ENCODE measurements at places on chromosomes 6 and 20. TPM values are rescaled to one million over a fixed set of nuclear protein-coding genes. Genes with fewer than 3 reads are reported as not detected.

SH3BGRL2 gene
- total RNA-seq = 30.3 TPM

BANF2 gene
- not detected for total RNA-seq

TRIM31 gene
- total RNA-seq = not detected

EFCAB8 gene
- 0.15 TPM for total RNA-seq

SLC2A10 gene
- total RNA-seq = 44.8 TPM

PHACTR1 gene
- total RNA-seq = 0.68 TPM

TMEM181 gene
- 12.0 TPM for total RNA-seq

OPRM1 gene
- not detected for total RNA-seq

PAX1 gene
- total RNA-seq = not detected

CDH22 gene
- 0.08 TPM for total RNA-seq

SMLR1 gene
- total RNA-seq = 22.2 TPM

SYNE1 gene
- 31.3 TPM for total RNA-seq

COL19A1 gene
- total RNA-seq = 0.10 TPM

DNA sequence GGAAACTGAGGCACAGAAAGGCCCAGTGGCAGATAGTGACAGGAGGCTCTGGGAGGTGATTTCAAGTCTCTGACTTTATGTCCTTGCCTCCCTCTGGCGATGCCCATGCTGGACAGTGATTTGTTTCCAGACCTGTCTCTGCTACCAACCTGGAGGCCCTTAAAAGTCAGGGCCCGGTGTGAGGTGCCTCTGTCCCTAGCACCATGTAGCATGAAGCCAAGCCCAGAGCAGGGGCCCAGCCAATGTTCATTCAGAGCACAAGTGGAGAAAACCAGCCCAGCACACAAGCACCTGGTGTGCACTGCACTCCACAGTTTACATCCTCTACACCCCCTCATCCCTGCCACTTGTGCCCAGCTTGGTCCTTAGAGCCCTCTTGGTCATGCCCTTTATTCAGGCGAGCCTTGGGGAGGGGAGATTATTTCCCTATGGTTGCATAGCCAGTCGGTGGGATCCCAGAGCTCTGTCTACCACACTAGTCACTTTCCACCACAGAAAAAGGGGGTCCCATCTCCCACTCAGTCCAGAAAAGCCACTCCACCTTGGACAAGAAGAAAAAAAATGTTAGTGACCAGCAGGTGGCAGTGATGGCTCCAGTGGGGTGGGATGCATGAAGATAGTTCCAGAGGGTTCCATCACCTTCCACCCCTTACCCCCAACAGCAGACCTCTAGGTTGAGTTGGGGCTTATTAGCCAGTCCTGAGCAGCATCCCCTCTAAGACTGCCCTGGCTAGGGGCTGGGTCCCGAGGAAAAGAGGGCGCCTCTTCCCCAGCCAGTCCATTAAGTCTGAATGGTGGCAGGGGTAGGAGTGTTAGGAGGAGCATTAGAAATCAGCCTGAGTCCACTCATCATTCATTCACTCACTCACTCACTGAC lies 30.9 kb downstream of the KIAA1755 start:
- no peak for DNase-seq

GRCh38 chr6:109892451-109893435 lies 85.4 kb upstream of the GPR6 start:
- DNase-seq = no peak

DNA sequence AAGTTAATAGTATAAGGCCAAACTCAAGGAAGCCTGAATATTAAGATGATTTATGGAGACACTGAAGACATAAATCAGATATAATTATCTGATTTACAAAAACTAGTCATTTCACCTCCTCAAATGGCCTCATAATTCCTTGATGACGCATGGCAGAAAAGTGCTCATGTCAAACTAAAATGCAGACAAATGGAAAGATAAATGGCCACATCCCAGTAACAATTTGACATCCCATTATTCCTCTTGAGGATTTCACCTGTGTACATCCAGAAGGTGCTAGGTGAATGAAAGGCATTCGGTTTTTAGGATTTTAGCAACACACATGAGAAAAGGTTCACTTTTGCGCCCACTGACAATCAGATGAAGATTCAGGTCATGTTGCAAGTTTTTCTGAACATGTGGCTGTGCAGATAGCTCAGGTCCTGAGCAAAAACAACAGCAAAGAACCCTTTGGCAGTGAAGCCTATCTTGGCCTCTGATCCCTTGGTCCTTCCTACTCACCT lies 24.2 kb downstream of the SGK1 start:
- no peak for DNase-seq

- no peak for DNase-seq
These were observed 59.2 kb upstream of the POU3F2 start for GRCh38 chr6:98775205-98775604.

DNA sequence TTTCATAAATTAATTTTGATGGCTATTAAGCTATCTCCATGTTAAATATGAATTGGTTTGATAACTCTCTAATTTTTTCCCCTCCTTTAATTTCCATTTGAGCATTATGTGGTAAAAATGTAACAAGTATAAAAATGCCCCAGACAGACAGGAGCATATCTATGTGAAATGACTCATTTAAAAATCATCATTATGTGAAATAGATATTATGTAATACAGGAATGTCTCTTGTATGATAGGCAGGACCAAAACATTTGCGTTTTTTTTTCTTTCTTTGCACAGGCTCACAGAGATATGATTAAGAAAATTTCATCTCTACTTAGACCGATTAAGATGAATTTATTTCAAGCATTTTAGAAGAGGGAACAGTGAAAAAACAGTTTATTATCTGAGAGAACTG lies 95.8 kb downstream of the AKAP7 start:
- DNase-seq = no peak

DNA sequence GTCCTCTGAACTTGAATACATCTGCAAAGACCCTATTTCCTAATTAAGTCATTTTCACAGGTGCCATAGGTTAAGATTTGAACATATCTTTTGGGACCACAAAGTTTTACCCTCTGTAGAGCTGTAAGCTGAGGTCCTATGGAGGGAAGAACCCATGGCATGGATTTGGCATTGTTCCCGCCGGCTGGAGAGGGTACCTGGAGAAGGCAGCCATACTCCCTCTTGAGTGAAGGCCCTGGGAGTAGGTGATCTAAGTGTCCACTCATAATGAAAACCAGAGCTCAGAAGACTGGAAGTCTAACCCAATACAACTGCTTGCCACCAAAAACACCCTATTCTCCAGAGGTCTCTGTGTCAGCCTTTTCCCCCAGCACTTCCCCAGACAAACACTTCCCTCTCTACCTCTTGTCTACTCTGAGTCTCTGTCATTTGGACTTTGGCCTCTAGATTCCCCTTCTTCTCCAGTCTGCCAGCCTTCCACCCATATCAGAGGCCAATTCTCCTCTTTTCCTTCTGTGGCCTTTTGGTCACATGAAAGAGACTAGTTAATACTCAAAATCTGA lies 363.9 kb downstream of the MAFB start:
- no peak for DNase-seq

GRCh38 chr20:51195419-51195901 lies 172.6 kb upstream of the KCNG1 start:
- no peak for DNase-seq

DNA sequence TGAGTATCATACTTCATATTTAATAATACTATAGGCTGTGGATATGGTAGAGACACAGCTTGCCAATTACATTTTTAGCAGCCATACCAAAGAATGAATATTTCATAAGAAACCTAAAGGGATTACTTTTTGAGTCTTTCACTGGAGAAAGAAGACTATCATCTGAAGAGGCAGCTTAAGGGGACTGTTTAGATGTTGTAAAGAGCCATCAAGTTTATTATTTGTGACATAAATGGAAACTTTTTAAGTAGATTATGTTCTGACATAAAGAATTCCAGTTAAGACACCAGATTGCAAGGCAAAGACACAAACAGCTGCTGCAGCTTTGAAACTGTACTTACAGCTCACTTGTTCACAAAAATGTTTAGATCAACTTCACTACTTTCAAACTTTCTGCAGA lies 429.4 kb downstream of the TFAP2A start:
- DNase-seq = no peak

DNA sequence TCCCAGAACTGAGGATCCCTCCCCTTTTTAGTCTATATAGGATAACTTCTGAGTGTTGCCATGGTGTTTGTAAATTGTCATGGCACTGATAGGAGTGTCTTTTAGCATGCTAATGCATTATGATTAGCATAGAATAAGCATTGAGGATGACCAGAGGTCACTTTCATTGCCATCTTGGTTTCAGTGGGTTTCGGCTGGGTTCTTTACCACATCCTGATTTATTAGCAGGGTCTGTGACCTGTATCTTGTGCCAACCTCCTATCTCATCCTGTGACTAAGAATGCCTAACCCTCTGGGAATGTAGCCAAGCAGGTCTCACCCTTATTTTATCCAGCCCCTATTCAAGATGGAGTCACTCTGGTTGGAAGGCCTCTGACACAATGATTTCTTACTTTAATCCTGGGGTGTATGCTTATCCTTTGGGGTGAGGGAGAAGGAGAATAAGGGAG lies 19.6 kb downstream of the WFDC2 start:
- DNase-seq = no peak

- no peak for DNase-seq
These were observed 12.2 kb upstream of the TRPC4AP start for GRCh38 chr20:35104685-35105295.

DNA sequence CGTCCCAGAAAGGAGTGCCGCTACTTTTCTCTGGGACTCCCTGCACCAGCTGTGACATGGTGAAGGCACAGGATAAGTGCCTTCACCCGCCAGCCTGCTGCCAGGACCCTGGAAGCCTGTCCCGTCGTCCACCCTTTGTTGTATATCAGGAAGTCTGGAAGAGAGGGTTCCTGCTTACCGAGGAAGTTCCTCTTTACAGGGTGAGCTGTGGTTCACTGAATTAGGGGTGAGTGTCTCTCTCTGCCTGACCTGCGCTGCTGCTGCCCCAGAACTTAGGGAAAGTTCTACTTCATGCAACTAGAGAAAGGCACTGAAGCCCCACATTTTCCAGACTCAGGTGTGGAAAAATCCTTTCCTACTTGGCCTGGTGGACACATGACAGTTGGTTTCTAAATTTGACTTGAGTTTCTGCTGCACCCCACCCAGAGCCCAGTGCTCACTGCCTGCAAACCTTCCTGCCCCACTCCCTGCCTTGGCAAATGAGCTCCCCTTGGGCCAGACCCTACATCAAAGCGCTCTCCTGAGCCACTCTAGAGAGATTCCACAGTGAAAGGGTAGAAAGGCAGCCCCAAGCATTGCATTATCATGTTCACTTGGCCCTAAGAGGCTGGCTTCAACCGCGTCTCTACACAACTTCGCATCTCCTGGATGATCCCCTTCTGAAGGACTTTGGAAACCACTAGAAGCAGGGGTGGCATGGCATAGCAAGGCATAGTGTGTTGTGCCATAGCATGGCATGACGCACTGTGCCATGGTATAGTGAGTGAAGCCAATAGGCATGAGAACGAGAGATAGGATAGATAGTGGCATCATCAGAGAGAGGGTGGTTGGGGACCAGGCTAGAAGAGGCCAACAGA lies 215.8 kb upstream of the CDYL start:
- no peak for DNase-seq

- DNase-seq = no peak
These were observed 322.3 kb upstream of the SULF2 start for GRCh38 chr20:48107560-48107959.

GRCh38 chr20:19108155-19108554 lies 104.3 kb upstream of the SLC24A3 start:
- peak; percentile 6 for DNase-seq
